Right ventricle myocardium superior (tissue), 1 donor: ENCODE measurements at places on chromosomes 4 and X. TPM values are rescaled to one million over a fixed set of nuclear protein-coding genes. Genes with fewer than 3 reads are reported as not detected.

The FGFR3 gene
- total RNA-seq = 2.9 TPM

DNA sequence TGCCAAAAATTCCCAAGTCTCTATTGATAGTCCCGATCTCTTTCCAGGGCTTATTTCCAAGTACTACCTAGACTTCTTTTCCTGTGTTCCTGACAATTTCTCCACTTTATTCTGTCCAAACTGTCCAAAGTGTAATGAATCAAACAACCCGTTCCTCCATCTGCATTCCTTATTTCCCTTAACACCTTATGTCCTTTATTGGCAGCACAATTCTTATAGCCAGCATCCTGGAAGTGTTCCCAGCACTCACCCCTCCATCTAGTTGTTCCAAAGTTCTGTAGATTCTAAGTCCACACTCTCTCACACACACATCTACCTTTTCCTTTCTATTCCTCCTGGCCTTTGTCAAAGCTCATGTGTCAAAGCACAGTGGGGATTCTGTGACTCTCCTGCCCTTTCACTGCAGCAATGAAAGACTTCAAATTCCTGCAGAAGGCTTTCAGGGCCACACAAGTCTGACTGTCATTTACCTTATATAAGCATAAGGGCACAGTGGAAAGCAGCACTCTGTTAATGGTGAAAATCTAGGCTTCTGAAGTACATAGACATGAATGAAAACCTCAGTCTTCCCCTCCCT lies 22.1 kb downstream of the LIMCH1 start:
- DNase-seq = no peak

GRCh38 chr4:140189805-140190204 lies 35.8 kb upstream of the MAML3 start:
- DNase-seq = no peak

The MGAT4D gene
- not detected for total RNA-seq

- no peak for DNase-seq
Measured at GRCh38 chr4:8688041-8688907, 95.7 kb downstream of the CPZ start.

DNA sequence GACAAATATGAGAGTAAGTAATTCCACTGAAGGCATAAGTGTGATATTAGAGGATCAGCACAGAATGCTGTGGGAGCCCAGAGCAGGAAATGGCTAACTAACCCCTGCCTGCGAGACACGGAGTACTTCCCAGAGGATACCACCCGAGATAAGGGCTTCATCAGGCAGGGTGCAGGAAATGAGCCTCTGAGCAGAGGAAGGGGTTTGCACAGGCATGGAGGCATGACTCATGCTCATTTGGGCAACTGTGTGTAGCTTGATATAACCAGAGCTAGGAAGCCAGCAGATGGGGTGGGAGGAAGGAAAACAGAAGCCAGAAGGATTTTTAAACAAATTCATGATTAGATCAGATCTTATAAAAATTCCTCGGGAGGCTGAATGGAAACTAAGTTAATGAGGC lies 70.0 kb upstream of the TSPAN5 start:
- DNase-seq = no peak

DNA sequence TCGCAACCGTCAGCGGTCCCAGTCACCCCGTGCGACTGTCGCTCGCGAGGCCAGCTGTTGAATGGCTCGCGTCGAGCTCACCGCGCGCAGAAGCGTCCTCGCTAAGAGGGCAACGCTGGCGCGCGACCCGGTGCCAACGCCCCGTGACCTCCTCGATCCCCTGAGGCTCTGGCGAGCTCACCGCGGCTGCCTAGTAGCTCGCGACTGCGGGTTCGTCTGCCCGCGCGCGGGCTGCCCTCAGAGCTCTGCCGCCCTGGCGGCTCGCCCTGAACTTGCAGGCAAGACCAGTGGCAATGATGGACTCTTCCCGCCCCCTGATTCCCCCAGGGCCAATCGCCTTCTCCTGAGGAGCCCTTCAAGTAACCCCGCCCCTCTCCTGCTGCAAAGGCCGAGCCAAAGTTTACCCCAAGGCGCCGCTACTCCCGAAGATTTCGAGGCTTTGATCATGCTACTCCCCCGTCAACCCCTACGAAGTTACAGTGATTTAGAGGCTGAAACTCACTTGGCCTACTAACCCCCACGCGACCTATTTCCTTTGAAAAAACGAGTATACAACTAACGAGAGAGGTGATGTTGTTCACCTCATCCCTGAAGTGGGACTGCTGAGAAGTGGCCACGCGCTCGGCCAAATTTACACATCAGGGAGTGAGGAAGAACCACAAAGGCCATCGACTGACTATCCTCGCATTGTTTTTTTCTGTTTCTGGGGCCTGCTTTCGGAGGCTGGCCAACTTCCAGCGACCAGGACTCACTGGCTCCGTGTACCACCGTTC lies 37.5 kb downstream of the PGRMC1 start:
- DNase-seq = peak; percentile 61

The MAGEA3 gene
- not detected for total RNA-seq

The RAI2 gene
- total RNA-seq = 18.1 TPM

The CCNG2 gene
- total RNA-seq = 9.6 TPM

The GPR34 gene
- 6.4 TPM for total RNA-seq

The CLTRN gene
- 0.94 TPM for total RNA-seq

DNA sequence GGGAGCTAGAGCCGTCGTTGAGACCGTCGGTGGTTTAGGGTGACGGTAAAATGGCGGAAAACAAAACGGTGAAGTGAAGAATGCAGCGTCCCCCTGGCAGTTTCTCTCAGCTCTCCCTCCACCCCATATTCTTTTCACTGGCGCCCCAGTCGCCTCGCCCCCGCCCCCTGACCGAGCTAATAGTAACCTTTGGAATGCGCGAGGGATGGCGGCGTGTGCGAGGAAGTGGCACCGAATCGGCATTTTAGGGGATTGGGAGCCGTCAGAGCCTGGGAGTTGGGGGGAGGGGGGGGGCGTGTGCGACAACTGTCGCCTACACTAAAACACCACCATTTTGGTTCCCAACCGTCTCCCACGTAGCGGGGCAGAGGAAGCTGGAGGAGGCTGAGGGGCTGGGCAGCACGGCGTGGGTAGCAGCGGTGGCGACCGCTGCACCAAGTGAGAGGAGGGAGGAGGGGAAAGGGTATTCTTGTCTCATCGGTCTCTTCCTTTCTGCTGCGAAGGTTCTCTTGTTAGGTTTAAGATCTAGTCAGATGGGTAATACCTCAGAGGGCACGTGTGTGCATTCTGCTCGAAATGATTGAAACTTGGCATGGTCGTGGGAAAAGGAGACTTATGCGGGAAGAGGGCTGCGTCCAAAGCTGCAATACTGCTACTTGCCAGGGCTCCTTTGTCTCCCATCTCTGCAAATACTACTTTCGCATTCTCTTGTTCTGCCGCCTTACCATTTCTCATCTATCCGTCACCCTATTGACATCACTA lies 840 bp downstream of the ZNF711 start:
- DNase-seq = no peak

The DMRTC1B gene
- total RNA-seq = not detected

DNA sequence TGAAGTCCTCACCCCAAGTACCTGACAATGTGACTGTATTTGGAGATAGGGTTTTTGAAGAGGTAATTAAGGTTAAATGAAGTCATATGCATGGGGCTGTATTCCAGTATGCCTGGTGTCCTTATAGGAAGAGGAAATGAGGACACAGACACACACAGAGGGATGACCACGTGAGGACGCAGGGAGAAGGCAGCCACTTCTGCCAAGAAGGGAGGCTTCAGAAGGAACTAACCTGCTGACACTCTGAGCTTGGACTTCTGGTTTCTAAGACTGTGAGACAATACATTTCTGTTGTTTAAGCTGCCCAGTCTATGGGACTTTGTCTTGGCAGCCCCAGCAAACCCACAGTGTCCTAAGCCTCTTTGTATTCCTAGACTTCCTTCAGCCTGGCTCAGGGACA lies 3.0 kb upstream of the SLC2A9 start:
- DNase-seq = no peak

- DNase-seq = no peak
Measured at GRCh38 chrX:52422884-52423283, 54.1 kb downstream of the XAGE2 start.

DNA sequence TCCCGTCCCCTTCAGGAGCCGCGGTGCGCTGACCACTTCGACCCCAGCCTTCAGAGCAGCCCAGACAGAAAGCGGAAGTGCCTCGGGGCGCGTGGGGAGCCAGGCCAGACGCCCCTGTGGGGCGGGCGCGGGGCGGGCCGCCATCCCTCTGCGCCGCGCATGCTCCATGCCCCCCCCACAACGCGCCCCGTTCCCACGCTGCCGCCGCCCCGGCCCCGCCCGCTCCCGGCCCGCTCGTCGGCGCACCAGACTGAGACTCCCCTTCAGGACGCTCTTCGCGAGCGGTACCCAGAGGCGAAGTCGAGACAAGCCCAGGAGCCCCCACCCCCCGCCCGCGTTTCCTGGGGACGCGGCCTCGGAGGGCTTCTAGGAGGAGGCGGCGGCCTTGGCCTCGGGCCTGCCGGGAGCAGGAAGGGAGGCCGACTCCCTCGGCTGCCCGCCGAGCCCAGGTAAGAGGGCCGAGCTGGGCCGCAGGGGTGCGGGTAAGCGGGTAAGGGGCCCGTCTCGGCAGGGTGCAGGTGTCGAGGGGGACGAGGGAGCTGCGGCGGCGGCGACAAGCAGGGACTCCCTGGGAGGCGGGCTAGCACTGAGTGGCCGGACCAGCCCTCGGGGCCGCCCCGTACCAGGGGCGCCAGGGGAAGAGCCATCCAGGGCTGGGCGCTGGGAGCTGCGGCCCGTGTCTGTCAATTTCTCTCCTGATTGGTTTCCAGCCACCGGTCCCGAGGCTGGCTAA lies at the start of gene ZFP92:
Gene ZFP92, plus strand, starts transcription at position 218 of the 733 bp plus-strand sequence. CDS start 6,851 bp downstream, outside the sequence.
- peak; percentile 54 for DNase-seq

- no peak for DNase-seq
Measured at GRCh38 chr4:28518561-28519165, 1658.0 kb downstream of the STIM2 start.

The MAB21L2 gene
- 0.11 TPM for total RNA-seq

GRCh38 chr4:146098397-146098796 lies 77.1 kb upstream of the LSM6 start:
- no peak for DNase-seq

- DNase-seq = no peak
Measured at GRCh38 chr4:148095346-148095923, 346.8 kb downstream of the NR3C2 start.

GRCh38 chr4:36254371-36254770 lies 10.1 kb upstream of the ARAP2 start:
- DNase-seq = no peak

GRCh38 chrX:20139966-20140365 lies 1.7 kb downstream of the EIF1AX start:
- DNase-seq = no peak

The STATH gene
- not detected for total RNA-seq

DNA sequence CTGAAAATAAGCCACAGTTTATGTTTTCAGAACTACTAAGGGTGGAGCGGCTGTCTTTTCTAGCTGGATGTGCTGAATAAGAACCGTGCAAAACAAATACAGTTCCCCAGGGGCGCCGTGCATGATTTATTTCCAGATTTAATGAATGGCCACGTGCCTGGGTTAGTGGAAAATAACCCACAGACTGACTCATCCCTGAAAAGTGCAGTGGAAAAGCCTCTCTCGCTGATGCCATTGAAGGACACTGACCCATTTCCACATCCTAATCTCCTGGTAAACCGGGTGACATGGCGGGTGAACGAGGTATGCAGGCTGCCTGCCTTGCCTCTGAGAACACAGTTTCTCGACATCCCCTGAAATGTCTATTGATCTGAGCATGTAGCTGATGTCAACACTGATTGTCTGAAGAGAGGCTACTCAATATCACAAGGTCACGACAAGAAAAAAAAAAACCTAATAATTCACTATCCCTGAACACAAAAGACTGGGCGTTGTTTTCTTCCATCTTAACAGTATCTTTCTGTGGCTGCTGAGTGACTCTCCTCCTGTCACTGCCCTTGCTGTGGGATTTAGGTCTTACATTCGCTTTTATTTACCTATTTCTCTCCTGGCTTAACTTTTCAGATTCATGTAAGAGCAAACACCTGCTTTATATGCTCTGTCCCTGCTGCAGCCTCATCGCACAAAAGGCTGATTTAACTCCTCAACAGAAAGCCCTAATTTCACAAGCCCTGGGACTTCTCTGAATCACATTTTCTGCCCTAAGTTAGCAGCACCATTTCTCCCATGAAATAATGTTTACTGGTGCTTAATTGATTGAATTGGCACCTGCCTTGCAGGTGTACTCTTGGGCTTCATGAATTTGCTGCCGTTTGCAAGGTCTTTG lies 76.9 kb upstream of the SCOC start:
- DNase-seq = peak; percentile 66

The MAGIX gene
- 5.3 TPM for total RNA-seq

The PAGE1 gene
- total RNA-seq = not detected

- no peak for DNase-seq
Measured at GRCh38 chrX:41445781-41446358, 1.3 kb upstream of the NYX start.

GRCh38 chrX:41686788-41687187 lies 2.0 kb upstream of the GPR34 start:
- no peak for DNase-seq

The PDE5A gene
- total RNA-seq = 6.5 TPM

DNA sequence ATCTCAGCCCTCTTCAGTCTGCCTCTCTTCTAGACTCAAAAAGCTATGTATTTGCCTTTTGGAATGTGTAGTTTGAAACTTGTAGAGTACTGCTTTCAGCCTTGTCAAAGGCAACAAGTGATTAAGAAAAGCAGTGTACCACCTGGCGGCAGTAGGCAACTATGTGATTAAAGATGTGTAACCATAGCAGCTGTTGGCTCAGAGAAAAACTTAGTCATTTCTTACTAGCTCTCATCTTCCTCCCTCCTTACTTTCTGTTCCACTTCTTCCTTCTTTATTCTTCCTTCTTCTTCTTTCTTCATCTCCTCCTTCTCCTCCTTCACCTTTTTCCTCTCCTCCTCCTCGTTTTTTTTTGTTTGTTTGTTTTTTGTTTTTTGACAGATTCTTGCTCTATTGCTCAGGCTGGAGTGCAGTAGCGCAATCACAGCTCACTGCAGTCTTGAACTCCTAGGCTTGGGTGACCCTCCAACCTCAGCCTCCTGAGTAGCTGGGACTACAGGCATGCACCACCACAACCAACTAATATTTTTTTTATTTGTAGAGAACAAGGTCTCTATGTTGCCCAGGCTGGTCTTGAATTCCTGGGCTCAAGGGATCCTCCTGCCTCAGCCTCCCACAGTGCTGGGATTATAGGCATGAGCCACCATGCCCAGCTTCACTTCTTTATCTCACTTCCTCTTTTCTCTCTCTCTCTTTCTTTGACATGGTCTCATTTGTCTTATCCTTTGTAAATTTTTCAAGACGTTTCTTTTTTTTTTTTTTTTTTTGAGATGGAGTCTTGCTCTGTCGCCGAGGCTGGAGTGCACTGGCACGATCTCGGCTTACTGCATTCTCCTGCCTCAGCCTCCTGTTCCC lies 32.6 kb downstream of the ABHD18 start:
- DNase-seq = no peak
